ENCODE measurements at places on chromosomes 12 and 14. TPM values are rescaled to one million over a fixed set of nuclear protein-coding genes. Genes with fewer than 3 reads are reported as not detected.

DNA sequence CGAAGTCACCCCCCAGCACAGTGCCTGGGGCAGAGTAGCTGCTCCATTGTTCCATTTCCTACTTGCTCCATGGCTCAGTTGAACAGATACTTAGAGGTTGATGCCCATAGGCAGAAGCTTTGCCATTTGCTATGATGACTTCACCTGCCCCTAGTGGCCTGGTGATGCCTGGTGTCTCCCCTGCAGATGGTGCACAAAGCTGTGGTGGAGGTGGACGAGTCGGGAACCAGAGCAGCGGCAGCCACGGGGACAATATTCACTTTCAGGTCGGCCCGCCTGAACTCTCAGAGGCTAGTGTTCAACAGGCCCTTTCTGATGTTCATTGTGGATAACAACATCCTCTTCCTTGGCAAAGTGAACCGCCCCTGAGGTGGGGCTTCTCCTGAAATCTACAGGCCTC lies 10.6 kb downstream of the SERPINA5 start:
- DNase-seq = no peak

- no peak for DNase-seq
Observed at GRCh38 chr12:123095078-123095881, 55.6 kb downstream of the PITPNM2 start.

GRCh38 chr12:46874642-46875041 lies 48.8 kb upstream of the SLC38A4 start:
- no peak for DNase-seq

GRCh38 chr14:50242566-50243310 lies 11.4 kb upstream of the SOS2 start:
- DNase-seq = no peak

GRCh38 chr14:52873694-52874093 lies 77.2 kb downstream of the FERMT2 start:
- peak; percentile 8 for DNase-seq

- no peak for DNase-seq
Observed at GRCh38 chr12:127749416-127749815, 517.6 kb upstream of the TMEM132C start.

MEG3 gene
- 5.3 TPM for total RNA-seq
